ENCODE measurements at places on chromosomes 6 and 20. TPM values are rescaled to one million over a fixed set of nuclear protein-coding genes. Genes with fewer than 3 reads are reported as not detected.

DNA sequence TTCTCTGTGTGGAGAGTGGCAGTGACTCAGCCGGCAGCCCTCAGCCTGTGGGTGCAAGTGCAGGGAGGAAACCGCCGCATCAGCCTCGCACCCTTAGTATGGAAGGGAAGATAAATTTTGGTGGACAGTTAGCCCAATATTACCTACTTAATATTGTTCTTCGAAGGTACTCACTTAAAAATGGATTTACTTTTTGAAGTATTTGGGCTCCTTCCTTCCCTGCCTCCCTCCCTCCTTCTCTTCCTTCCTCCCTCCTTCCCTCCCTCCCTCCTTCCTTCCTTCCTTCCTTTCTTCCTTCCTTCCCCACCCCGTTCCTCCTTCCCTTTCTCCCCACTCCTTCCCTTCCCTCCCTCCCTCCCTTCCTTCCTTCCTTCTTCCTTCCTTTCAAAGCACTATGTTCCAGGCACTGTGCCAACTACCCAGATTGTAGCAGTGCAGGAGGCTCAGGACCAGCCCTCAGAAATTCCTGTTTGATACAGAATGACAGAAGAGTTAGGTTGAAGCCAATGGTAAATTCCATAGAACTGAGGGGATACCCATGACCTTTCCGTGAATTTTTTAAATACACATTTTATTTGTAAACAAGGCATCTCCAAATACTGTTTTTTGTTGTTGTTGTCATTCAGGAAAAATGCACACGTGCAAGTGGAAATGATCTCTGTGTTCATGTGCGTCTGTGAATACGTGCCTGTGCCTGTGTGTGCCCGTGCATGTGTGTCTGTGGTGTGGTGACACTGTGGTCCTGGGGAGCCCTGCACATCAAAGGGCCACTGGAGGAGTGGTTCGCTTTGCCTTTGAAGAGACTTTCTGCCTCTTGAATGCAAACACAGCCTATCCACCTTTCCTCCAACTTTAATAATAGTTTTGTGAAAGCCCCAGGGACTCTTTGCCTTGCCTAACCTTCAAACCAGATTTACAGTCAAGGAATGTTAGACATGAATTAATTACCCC, 141.7 kb downstream of the EDN3 start:
- no peak for DNase-seq
- H3K27me3 ChIP-seq = peaks cover 16% of the 10 kb centered on the region
- H3K4me3 ChIP-seq = no peak overlapping the region
- no peak overlapping the region for H3K27ac ChIP-seq
- peaks cover 7% of the 10 kb centered on the region for H3K4me1 ChIP-seq

GRCh38 chr6:75296811-75297779, 12.5 kb upstream of the TMEM30A start:
- no peak overlapping the region for H3K27ac ChIP-seq
- no peak for DNase-seq
- H3K4me1 ChIP-seq = no peaks in the 10 kb centered on the region
- H3K4me3 ChIP-seq = no peak overlapping the region

GRCh38 chr6:69881322-69882151, 15.2 kb downstream of the COL19A1 start:
- no peaks in the 10 kb centered on the region for H3K27me3 ChIP-seq
- no peak for DNase-seq
- H3K4me1 ChIP-seq = no peaks in the 10 kb centered on the region
- no peaks in the 10 kb centered on the region for H3K36me3 ChIP-seq

- no peaks in the 10 kb centered on the region for H3K4me1 ChIP-seq
- no peak overlapping the region for H3K27ac ChIP-seq
- no peaks in the 10 kb centered on the region for H3K27me3 ChIP-seq
- no peak overlapping the region for H3K4me3 ChIP-seq
- H3K36me3 ChIP-seq = no peaks in the 10 kb centered on the region
Observed at GRCh38 chr6:129740013-129740412, 30.0 kb upstream of the ARHGAP18 start.

GRCh38 chr6:40352527-40353170, 234.5 kb downstream of the LRFN2 start:
- no peaks in the 10 kb centered on the region for H3K36me3 ChIP-seq
- H3K4me3 ChIP-seq = no peak overlapping the region
- H3K27me3 ChIP-seq = no peaks in the 10 kb centered on the region
- H3K27ac ChIP-seq = no peak overlapping the region
- peaks cover 4% of the 10 kb centered on the region for H3K4me1 ChIP-seq

DNA sequence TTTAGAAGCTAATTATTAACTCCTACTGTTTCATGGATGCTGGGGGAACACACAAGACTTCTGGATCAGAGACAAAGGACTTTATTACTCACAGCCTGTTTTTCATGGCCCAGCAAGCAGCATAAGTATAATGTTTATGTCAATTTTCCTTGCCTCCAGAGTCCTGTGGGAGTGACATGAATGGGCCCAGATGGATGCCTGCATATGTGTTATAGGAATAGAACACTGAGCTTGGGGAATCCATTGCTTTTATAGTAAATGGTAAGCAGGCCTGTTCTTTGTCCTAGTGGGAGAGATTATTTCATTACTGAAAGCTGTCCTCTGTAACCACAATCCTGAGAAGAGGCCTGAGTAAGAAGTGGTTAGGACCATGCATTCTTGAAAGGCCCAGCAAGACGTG, 25.6 kb downstream of the BLTP3A start:
- peaks cover 6% of the 10 kb centered on the region for H3K36me3 ChIP-seq
- H3K27me3 ChIP-seq = peaks cover 13% of the 10 kb centered on the region
- H3K4me3 ChIP-seq = no peak overlapping the region

DNA sequence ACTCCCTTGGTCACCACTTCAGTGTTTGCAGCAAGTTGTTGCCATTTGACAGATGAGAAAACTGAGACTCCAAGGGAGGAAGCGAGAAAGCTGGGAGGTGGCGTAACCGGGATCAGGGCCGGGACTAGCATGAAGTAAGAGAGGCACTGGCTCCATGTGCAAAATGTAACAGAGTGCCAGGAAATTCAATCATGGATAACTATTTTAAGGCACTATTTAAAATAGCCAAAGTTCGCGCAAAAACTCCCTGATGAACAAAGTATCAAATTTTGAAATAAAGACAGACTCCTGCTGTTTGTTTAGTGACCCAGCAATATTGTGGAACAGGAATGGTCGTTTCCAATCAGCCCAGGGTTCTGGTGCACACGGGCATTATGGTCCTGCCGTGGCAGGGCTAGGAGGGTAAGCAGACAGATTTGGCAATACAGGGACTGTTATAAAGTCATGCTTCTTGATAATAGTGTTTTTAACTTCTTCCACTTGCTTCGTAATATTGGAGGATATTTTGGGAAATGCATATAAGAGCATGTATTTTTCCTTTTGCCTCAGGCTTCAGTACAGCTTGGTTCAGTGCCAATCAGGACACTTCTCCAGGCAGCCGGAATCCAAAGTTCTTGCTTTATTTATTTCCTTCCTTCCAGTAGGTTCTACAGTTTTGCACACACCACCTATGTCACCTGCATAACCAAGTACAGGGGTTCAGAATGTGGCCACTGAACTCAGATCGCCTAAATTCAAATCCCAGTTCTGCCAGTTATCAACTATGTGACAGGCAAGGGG, 141.6 kb downstream of the EYA2 start:
- peaks cover 52% of the 10 kb centered on the region for H3K36me3 ChIP-seq
- H3K4me1 ChIP-seq = no peaks in the 10 kb centered on the region
- no peaks in the 10 kb centered on the region for H3K27me3 ChIP-seq
- H3K4me3 ChIP-seq = peak overlapping the region; percentile 22

DNA sequence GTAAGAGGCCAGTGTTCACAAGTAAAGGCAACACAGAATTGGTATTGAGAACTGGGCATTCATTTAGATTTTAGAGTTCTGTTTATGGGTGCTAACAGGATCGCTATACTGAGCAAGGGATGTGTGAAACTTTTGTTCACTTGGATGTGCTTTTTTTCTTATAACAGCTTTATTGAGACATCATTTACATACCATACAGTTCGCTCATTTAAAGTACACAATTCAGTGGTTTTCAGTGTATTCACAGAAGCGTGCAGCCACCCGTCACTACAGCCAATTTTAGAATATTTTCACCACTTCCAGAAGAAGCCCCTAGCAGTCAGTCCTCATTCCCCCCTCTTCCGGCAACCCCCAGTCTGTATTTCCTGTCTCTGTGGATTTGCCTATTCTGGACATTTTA, 48.7 kb downstream of the GFRA4 start:
- no peaks in the 10 kb centered on the region for H3K4me1 ChIP-seq
- DNase-seq = no peak
- H3K27me3 ChIP-seq = no peaks in the 10 kb centered on the region
- no peak overlapping the region for H3K27ac ChIP-seq

GRCh38 chr6:139762587-139763031, 388.2 kb upstream of the CITED2 start:
- no peak overlapping the region for H3K4me3 ChIP-seq
- H3K36me3 ChIP-seq = no peaks in the 10 kb centered on the region
- H3K4me1 ChIP-seq = no peaks in the 10 kb centered on the region
- H3K27me3 ChIP-seq = peaks cover 10% of the 10 kb centered on the region
- no peak overlapping the region for H3K27ac ChIP-seq

GRCh38 chr20:4247898-4248858, 232.8 kb upstream of the RNF24 start:
- H3K4me3 ChIP-seq = no peak overlapping the region
- no peaks in the 10 kb centered on the region for H3K4me1 ChIP-seq
- H3K36me3 ChIP-seq = no peaks in the 10 kb centered on the region

RMND1 gene
- 45.4 TPM for total RNA-seq

KIF25 gene
- 0.81 TPM for total RNA-seq

SNAI1 gene
- total RNA-seq = 13.5 TPM

FLRT3 gene
- 90.0 TPM for total RNA-seq

Data from endodermal cell (in vitro differentiated cells).